Activated CD4-positive, alpha-beta T cell treated with anti-CD3 and anti-CD28 coated beads for 48 hours (primary cell): ENCODE measurements at places on chromosomes 6 and 20.
A peak's percentile ranks its signal among the peaks of the same experiment; 100 is the strongest.

DNA sequence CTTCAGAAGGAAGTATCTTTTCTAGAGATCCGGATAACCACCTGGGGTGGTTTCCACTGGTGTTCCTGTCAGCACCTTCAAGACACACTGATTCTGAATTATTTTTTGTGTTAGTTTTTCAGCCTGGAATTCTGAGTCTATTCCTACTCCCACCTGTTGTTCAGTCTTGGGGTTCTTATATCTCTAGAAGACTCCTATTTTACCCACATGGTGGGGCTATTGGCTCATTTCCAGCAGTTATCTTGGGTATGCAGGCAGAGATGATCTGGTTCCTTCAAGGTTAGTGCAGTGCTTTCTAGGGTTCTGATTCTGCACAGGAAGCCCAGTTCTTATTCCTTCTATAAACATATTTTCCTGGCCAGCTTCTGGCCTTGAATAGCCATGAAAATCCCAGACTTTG, 175.6 kb upstream of the PDE7B start:
- peak; percentile 42 for DNase-seq

- no peak for DNase-seq
Observed at GRCh38 chr6:5051394-5051793, 33.7 kb upstream of the PPP1R3G start.

- no peak for DNase-seq
Observed at GRCh38 chr6:67802771-67803170, 832.3 kb upstream of the ADGRB3 start.

- DNase-seq = no peak
Observed at GRCh38 chr6:44034391-44034861, 92.8 kb downstream of the MRPL14 start.

DNA sequence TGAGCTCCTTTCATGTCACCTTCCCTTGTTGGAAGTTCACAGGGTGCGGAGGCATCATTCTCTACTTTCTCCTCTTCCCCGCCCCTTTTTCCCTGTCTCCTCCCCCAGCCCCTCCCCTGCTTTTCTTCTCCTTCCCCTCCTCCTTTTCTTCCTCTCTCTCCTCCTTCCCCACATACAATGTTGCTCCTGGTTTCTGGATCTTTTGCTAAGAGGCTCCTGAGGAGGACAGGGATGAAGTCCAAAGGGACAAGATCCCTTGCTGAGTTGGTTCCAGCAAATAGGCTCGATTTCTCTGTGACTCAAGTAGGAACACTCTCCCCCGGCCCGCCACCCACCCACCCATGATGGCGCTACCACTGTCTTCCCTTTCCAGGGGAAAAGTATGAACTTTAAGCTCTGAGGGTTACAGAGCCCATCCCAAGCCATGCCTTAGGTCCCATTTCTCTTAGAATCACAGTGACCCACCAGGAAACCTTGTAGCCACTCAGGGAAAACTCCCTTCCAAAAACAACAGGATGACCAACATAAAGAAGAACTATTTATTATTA, 852 bp upstream of the TFEB start:
- DNase-seq = no peak

DNA sequence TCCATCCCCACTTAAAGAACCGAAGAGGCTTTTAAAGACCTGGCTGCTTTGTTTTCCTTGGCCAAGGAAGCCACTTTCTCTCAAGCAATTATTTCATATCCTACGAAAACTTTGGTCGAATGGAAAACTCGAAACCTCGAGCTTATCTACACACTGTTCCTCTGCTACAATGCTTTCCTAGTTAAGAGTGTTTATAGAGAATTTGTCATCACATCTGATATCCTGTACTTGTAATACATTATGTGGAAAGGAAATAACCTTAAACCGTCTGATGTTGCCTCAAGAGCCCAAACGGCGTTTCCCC, 28.1 kb downstream of the TFAP2B start:
- no peak for DNase-seq

DNA sequence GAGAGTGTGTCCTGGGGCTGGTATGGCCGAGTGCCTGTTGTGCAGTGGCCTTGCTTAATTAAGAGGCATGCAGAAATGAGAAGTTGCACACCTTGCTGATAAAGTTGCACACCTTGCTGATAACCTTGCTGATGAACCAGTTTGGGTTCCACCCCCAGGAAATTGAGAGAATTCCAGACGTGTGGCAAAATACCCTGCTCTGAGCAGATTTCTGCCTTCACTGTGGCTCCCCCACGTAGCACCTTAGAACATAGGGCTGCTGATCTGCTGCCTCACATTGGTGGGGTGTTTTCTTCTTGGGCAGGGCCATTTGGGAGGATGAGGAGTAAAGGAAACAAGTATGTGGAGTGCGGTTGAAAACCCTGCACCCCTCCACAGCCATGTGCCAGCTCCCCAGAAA, 22.5 kb upstream of the ADRM1 start:
- DNase-seq = no peak

GRCh38 chr6:17988422-17988944, 1.0 kb upstream of the KIF13A start:
- no peak for DNase-seq

- no peak for DNase-seq
Observed at GRCh38 chr6:129084406-129084805, 201.5 kb downstream of the LAMA2 start.

DNA sequence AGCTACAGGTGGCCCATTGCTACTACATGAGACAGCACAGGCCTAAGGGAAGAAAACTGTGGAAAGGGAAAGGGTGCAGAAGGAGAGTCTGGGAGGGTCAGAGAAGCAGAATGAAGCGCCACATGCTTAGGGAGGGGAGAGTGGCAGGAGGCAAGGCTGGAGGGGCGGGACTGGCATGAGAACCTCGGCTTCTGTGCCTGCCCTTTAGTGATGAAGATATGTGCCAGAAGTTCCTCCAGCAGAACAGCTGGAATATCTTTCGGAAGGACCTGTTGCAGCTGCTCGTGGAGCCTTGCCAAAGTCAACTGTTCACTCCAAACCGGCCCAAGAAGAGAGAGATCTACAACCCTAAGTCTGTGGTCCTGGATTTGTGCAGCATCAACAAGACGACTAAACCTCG, 61.8 kb downstream of the CNBD2 start:
- no peak for DNase-seq

DNA sequence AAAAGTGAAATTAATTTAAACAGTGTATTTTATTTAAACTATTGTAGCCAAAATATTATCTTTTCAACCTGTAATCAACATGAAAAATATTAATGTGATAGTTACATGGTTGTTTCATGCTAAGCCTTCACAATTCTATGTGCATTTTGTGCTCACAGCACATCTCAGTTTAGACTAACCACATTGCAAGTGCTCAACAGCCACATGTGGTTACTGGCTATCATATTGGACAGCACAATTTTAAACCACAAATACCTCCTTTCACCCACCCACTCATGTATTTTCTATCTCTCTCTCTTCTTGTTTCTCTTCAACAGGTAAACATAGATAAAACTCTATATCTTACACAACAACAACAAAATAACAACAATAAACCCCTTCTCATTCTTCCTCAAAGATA, 12.5 kb upstream of the HS3ST5 start:
- DNase-seq = no peak

GRCh38 chr6:141906569-141907080, 226.1 kb upstream of the GJE1 start:
- no peak for DNase-seq

DNA sequence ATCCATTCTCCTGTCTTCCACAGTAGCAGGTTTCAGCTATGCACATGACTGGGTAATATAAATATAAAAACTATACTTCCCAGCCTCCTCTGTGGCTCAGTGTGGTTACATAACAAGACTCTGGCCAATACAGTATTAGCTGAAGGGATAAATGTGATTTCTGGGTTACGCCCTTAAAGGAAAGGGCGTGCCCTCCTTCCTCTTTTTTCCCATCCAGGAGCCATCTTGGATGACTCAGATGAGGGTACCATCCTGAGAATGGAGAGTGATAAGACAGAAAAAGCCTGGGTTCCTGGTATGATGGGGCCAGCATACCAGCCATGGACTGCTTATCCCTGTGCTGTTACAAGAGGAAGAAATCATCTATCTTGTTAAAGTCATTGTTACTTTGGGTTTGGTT, 123.3 kb downstream of the NFATC2 start:
- DNase-seq = no peak

- DNase-seq = no peak
Observed at GRCh38 chr6:169571123-169571962, 130.5 kb downstream of the WDR27 start.

- DNase-seq = no peak
Observed at GRCh38 chr6:33695451-33695887, 16.0 kb downstream of the UQCC2 start.

GRCh38 chr6:88871498-88871897, 91.9 kb downstream of the RNGTT start:
- DNase-seq = no peak

DNA sequence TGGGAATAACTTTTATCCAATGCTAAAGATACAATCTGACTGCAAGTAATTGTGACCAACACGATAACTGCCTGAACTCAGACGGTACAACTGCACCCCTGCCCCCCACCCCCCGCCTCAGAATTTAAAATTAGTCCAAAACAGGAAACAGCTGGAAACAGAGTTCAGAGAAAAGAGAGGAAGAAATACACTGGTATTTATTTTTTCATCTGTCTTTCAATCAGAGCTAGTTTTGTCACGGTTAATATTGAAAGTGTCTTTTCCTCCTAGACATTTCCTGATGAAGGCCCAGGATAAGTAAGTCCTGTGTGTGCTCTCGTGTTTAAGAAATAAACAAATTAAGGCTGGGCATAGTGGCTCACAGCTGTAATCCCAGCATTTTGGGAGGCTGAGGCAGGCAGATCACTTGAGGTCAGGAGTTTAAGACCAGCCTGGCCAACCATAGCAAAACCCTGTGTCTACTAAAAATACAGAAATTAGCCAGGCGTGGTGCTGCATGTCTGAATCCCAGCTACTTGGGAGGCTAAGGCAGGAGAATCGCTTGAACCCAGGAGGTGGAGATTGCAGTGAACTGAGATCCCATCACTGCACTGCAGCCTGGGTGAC, 21.5 kb downstream of the ACSS1 start:
- no peak for DNase-seq
